ENCODE measurements at places on chromosomes 1 and 21. TPM values are rescaled to one million over a fixed set of nuclear protein-coding genes. Genes with fewer than 3 reads are reported as not detected.

- no peak for DNase-seq
Measured at GRCh38 chr1:119492763-119493162, 14.2 kb upstream of the HSD3B1 start.

DNA sequence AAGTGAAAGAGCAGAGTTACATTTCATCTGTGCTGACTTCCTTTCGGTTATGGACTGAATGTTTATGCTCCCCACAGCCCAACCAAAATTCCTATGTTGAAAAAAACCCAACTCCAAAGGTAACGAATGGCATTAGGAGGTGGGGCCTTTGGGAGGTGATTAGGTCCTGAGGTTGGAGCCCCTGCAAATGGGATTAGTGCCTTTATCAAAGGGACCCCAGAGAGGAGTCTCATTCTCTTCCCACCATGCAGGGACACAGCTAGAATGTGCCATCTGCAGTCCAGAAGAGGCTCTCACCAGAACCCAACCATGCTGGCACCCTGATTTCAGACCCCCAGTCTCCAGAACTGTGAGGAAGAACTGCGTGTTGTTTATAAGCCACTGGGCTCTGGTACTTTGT is 199.3 kb downstream of the TOMM20 start:
- peak; percentile 40 for DNase-seq

DNA sequence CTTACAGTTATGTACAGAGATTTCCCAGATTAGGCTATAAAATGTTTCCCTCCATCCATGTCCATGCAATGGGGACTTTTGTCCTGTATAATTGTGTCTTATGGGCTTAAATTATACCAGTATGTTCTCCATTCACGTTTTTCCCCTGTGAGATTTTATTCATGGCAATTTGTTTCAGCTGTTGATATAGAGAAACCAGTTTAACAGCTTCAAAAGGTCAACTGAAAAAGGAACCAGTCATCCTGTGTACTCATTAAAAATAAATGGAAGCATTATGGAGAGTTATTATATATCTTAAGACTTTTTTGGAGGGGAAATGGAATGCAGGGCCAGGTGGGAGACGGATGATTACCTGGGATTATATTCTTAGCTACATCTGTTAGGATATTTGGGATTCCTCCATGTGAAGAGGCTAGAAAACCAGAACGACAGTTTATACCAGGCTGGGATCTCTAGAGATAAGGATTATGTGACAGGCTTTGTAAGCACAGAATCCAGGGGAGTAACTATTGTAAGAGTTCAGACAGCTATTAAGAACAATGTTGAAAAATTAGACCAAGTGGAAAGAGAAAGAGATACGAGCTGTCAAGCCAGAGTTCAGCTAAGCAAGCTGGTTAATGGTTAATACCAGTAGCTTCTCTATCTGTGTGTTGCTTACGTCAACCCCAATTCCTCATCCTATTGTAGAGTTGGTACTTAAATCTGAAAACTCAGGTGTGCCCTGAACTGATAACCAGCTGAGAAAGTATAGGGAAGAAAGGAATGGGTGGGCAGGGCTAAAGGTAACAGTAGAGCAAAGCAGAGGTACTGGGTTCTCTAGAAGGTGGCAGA is 12.4 kb upstream of the ZNF697 start:
- no peak for DNase-seq

GRCh38 chr1:54571803-54572541 is 23.9 kb downstream of the ACOT11 start:
- DNase-seq = no peak

- DNase-seq = peak; percentile 94
Measured at GRCh38 chr1:44819608-44820327, 11.4 kb downstream of the BTBD19 start.

DNA sequence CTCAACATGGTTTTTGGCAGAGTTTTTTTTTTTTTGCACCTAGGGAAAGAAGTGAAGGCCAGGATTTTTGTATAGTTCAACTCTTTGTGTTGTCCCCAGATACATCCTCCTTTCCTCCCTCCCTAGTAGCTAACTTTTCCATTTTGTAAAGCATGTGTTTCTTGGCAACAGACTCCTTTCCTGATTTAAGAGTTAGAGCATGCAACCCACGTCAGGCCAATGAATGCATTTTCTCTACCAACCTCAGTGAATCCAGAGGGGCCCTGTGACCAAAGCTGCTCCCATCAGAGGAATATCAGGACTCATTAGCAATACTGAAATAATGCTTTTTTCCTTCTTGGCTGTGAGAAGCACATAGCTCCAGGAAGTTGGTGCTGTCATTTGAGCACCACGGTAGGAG is 287.2 kb downstream of the LMO4 start:
- peak; percentile 79 for DNase-seq

MAP3K7CL gene
- 63.1 TPM for polyA plus RNA-seq

DNA sequence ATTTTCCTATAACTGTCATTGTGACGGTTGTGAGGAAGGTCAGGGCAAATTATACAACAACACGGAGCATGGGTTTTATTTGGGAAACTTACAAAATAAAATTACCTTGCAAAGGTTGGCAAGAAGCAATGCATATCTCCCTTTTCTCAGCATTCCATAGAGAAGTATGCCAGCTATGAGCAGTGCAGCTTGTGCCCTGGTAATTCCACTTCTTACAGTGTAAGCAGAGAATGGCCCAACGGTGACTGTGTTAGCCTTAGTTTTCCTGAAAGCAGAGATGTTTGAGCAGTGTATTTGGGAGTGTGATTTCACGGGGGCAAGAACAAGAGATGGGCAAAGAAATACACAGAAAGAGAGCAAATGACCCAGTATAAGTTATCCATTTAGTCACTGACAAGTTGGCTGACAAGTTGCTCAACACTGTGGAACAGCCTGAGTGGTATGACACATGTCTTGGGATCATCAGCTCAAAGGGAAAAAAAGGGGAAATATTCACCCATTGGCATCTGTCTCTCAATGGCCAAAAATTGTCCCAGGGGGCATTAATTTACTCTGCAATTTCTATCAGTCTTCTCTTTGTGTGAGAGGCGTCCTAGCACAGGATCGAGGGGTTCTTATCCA is 210.9 kb upstream of the NRIP1 start:
- DNase-seq = no peak

Measured in muscle of leg (tissue), 16 donors.